ENCODE measurements at places on chromosomes 1 and 21. TPM values are rescaled to one million over a fixed set of nuclear protein-coding genes. Genes with fewer than 3 reads are reported as not detected.
A peak's percentile ranks its signal among the peaks of the same experiment; 100 is the strongest.

GRCh38 chr1:240004086-240004749 lies 87.5 kb upstream of the FMN2 start:
- peak; percentile 26 for DNase-seq

DNA sequence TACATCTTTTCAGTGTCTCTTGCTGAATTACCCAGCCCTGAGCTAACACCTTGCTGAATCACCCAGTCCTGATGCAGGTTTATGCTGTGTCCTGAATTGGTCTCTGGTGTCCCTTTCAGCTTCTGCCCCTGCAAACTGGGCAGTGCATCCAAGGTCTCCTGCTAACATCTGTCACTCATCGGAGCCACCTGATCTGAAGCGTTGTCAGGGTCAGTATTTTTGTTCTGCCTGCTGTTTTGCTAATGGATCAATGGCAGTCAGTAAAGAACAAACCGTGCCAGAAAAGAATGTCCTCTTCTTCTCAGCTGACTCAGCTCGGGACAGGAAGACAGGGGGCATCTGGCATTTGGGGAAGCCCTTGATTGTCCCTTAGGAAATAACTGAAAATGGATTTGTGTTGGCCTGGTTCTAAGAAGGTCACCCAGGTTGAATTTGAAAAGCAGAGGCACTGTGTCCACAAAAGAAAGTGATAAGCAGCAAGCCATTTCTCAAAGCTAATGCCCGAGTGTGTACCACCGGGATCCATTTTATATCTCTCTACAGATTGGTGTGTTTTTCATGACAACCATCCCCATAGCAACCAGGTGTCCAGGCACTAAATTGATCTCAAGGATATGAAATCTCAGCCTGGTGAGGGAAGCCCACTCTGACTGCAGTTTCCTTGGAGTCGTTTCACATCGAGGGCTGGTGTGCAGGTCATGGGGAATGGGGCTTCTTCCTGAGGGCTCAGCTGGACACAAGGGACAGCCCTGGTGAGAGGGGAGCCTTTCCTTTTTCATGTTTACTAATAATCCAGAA lies 109.7 kb upstream of the IRF2BP2 start:
- DNase-seq = no peak

- DNase-seq = peak; percentile 28
Observed at GRCh38 chr1:162732566-162733335, 57.8 kb upstream of the HSD17B7 start.

The MFAP2 gene
- not detected for total RNA-seq

GRCh38 chr1:224801844-224802490 lies 127.5 kb upstream of the DNAH14 start:
- DNase-seq = peak; percentile 6

GRCh38 chr1:7938070-7938469 lies 2.6 kb downstream of the TNFRSF9 start:
- no peak for DNase-seq

DNA sequence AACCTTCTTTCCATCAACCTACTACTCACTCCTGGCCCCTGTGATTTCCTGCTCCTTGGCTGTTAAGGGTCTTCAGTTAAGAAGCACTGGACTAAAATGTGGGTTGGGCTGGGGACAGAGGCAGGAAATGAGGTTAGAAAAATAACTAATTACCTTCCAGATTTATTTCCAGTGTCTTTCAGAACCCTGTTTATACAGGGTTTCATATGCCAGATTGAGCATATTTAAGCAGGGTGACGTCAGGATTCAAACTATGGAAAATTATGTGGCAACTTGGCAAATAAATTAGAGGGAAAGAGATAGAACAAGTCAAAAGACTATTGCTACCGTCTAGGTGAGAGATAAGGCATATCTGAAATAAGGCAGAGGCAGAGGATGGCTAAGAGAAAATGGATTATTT lies 11.7 kb upstream of the MCOLN3 start:
- DNase-seq = no peak

- DNase-seq = no peak
Observed at GRCh38 chr21:32549440-32549839, 35.9 kb downstream of the TCP10L start.

The PLD5 gene
- not detected for total RNA-seq

The MATN1 gene
- total RNA-seq = not detected

The PPP1R8 gene
- total RNA-seq = 37.8 TPM

The METTL18 gene
- total RNA-seq = 3.4 TPM

GRCh38 chr1:79044974-79045650 lies 38.6 kb upstream of the ADGRL4 start:
- peak; percentile 64 for DNase-seq

- peak; percentile 99 for DNase-seq
Observed at GRCh38 chr1:179954493-179955286, at the start of gene CEP350. Gene CEP350 (plus strand): TSS chr1:179954810. CDS start chr1:179986182, 31,372 bp downstream.

DNA sequence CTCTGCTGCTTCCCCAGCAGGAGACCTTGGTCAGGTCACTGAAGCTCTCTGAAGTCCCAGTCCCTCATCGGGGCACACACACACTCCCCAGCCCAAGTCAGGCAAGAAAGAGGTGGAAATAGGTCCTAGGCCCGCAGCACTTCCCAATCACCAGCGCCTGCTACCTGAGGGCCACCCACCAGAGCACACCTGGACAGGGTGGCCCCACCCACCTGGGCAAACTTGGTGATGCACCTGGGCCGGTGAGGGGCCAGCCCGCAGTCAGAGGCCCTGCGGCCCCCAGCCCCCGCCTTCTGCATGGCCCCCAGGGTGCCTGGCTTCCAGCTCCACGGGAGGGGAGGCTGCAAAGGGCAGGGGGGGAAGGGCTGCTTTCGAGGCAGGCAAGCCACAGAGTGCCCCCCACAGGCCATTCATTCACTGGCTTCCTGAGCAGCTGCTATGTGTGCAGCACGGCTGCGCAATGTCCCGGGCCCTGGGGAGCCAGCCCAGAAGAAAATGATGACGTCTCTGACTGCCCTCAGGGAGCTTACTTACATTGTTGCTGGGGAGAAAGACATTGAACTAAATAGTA lies 4.7 kb downstream of the SH2D5 start:
- DNase-seq = no peak

The TMEM82 gene
- not detected for total RNA-seq

GRCh38 chr1:39406533-39407450 lies 84.6 kb upstream of the BMP8A start:
- DNase-seq = peak; percentile 62

DNA sequence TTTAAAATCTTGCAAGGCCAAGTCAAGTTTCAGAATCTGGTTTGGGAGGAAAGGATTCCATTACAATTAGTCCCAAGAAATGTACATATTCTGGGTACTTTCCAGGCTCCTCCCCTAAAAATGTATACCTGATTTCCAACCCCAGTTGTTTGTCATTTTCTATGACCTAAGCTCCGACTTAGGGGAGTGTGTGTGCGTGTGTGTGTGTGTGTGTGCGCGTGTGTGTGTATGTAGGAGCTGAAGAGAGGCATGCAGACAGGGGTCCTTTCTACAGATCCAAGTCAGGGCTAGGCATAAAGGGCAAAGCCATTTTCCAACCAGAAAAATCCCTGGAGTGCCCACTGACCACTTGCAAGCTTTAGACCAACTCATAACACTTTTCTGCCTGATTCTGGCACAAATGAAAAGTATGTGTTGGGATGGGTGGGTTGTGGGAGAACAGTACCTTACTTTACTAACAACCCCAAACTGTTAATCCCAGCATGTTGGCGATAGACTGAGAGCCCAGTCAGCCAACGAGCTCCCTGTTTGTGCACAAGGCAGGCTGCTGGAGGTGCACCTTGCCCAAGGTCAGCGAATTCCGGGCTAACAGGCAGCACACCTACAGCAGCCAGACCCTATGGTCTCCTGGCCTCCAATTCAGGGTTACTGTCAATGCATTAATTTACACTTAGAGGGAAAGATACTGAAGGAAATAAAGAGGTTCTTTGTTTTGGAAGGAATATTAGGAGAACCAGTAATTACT lies 1.7 kb downstream of the TRABD2B start:
- DNase-seq = no peak

DNA sequence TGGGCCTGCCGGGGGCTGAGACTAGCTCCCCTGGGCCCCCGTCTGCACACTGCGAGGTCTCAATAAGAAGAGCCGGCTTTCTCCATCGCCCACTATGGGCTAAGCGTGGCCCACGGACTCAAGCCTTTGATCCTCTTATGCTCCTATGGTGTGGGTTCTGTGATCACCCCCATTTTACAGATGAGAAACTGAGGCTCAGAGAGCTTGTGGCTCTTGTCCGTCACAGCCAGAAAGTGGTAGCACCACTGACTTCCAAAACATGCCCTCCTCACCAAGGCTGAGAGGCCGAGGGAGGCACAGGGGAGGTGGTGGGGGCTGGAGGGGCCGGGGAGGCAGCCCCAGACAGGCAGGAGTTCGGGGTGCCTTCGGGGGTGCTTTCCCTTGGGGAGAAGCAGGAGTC lies 39.0 kb upstream of the CASZ1 start:
- no peak for DNase-seq

DNA sequence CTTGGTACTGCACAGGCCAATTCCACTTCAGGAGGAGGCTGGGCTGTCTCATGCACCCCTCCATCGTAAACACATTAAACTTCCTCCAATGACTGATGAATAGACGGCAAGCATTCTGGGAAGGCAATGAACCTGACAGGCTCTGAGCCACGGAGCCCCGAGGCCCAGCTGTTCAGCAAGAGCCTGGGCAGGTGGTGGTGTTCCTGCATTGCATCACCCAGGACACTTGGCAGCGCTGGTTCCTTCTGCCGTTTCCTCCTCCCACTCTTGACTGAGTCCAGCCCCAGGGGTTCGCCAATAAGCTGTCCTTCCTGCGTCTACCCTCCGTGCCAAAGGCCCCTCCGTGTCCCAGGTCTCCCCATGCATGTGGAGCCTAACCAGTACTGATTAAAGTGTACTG lies 109.8 kb downstream of the JAK1 start:
- DNase-seq = no peak

DNA sequence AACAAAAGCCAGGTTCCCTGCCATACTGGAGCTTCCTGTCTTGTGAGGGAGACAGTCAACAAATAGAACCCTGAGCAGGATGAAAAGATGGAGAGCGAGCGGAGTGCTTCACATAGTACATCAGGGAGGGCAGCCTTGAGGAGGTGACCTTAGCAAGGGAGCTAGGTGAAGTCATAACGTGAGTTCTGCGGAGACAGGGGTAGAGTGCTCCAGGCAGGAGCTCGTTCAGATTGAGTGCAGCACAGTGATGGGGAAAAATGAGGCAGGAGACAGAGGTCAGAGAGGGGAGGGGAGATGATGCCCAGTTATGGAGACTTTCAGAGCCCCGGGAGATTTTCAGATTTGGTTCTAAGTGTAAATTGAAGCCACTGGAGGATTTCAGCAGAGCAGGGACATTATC lies 15.3 kb upstream of the CLIC6 start:
- no peak for DNase-seq

GRCh38 chr1:14403961-14404645 lies 194.4 kb upstream of the KAZN start:
- no peak for DNase-seq

- peak; percentile 75 for DNase-seq
Observed at GRCh38 chr1:59565611-59566410, 248.9 kb upstream of the HOOK1 start.

The ASAP3 gene
- 6.7 TPM for total RNA-seq

- no peak for DNase-seq
Observed at GRCh38 chr1:236341298-236341697, 52.8 kb upstream of the EDARADD start.

DNA sequence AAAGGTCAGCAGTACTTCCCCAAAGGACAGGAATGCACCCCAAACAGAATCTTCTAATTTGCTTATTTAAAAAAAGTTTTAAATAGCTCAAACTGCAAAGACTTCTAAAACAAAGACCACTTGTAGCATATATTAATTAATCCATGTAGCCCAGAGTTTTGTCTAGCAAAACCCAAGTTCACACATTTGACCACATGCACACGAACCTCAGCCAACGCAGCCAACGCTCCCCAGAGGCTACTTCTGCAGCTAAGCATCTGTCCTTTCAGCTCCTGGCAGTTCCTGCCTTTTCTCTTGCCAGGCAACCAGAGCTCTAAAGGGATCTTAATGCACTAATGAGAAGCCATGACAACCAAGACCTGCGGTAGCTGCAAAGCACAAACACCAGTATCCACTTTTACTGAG lies 89.6 kb downstream of the RERE start:
- no peak for DNase-seq

DNA sequence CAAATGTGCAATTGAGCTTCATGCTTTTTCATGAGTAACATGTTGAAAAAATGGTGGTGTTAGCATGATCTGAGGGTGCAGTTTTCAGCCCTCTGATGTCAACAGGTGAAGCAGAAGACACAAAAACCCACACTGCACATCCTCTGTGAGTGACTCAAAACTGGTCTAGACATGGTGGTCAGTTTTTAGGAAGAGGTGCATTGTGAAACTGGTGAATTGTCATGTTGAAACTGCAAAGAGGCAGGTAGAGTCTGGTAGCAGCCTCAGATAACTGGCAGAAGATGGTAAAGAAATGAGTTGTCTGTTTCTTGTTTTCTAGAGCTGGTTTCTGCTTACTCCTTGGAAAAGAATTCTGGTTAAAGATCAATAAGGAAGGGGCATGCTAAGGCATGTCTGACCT lies 97.3 kb upstream of the HMCN1 start:
- DNase-seq = no peak

GRCh38 chr1:3550511-3551289 lies 60.6 kb downstream of the MEGF6 start:
- no peak for DNase-seq

- peak; percentile 77 for DNase-seq
Observed at GRCh38 chr1:51906306-51907078, 28.0 kb upstream of the NRDC start.

- peak; percentile 71 for DNase-seq
Observed at GRCh38 chr1:53121319-53122172, 20.9 kb downstream of the SLC1A7 start.

The DDOST gene
- 582 TPM for total RNA-seq

The CASZ1 gene
- 1.8 TPM for total RNA-seq

GRCh38 chr21:41251961-41252642 lies 64.5 kb upstream of the FAM3B start:
- DNase-seq = peak; percentile 38

The TSNAX gene
- total RNA-seq = 29.7 TPM

GRCh38 chr1:176515310-176515709 lies 52.3 kb downstream of the PAPPA2 start:
- peak; percentile 70 for DNase-seq

The PDE9A gene
- not detected for total RNA-seq

The PROK1 gene
- total RNA-seq = 1.6 TPM

GRCh38 chr1:202150602-202151001 lies 6.1 kb upstream of the ARL8A start:
- no peak for DNase-seq

The SLC2A1 gene
- total RNA-seq = 218 TPM

DNA sequence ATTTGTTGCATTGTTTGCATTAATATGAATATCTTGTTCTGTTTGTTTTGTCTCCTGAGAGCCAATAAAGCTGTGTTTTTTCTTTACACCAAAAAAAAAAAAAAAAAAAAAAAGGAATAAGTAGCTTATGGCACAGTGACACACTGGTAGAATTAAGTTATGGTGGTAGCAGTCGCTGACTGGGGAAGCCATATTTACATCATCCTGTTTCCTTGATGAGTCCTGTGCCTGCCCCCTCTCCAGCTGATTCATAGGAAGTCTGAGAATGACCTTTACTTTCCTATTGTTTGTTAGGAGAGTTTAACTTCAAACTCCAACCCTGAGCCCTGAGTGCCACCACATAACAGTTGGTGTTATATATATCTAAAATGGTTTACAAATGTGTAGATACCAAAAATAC lies 62.2 kb downstream of the OBSCN start:
- DNase-seq = peak; percentile 39

The PPIAL4G gene
- total RNA-seq = not detected

- DNase-seq = no peak
Observed at GRCh38 chr1:197268012-197268411, at the start of gene CRB1. Gene CRB1 (plus strand): TSS chr1:197268252. CDS start chr1:197268413, 161 bp downstream.

- no peak for DNase-seq
Observed at GRCh38 chr1:109476825-109477224, 6.9 kb upstream of the ATXN7L2 start.

GRCh38 chr1:40708750-40709099 lies 17.2 kb downstream of the NFYC start:
- DNase-seq = peak; percentile 84

Data from M059J (cell line).